ENCODE measurements at places on chromosomes 2 and 18.

DNA sequence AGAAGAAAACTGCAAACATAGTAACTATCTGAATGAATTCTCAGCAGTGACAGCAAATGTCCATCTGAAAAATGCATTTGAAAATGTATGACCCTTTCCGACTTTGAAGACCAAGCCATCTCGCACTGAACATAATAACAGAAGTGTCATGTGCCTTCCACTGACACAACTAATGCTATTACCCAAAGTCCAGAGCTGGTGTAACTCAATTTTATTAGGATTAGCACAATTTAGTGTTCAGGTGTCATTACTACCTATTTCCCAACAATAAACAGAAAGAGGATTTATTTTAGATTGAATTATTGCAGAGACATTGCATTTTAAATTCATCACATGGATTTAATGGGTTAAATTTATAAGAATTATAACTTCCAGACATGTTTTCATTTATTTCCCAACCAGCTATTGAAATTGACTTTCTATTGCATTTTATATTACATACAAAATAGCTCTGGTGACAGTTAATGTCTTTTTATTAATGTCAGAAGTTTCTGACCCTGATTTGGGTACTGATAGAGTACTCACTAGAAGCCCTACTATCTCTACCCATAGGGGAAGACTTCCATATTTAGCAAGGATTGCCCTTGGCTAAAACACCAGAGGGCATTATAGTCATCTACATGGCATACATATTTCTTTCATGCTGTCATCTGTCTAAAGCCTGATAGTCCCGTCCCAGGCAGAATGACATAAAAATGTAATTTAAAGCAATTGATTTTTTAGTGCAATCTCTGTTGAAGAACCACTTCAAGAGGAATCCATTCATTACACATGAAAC lies 7.0 kb upstream of the STK39 start:
- DNase-seq, result no peak

GRCh38 chr2:129733579-129733978 lies 245.9 kb upstream of the RAB6C start:
- DNase-seq, result no peak

- DNase-seq, result no peak
These were observed 64.2 kb downstream of the FARSB start for GRCh38 chr2:222591661-222592060.

GRCh38 chr2:134120406-134120732 lies 133.5 kb upstream of the MGAT5 start:
- no peak for DNase-seq

DNA sequence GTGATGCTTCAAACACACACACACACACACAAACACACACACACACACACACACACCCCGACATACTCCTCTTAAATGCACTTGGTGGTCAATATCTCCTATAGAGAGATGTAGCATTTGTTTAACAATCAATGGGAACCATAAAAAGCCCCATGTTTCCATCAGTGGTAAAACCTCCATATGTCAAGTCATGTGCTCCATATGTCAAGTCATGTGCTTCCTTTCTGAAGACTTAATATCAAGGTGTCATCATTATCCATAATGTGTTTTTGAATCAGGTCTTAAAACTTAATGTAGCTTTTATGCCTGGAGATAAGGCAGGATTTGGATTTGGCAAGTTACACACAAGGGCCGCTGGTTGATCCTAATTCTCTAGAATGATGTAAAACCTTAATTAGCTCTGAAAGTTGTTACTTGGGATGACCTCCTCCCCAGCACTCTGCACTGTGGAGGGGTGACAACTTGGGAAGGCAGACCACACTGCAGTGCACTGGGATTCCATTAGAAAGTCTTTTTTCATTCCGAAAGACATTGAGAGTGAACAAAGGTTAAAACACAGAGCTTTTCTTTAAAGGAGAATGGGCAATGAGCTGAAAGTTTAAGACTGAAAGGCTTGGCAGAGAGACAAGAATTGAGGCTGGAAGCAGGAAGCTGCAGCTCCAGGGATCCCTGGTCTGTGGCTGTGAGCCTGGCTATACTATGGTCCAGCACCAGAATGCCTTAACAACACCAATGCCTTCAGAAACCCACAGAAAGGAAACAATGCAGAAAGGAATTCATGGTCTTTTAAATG lies 26.4 kb downstream of the ALK start:
- no peak for DNase-seq

- no peak for DNase-seq
These were observed 126.3 kb downstream of the IRS1 start for GRCh38 chr2:226673314-226673723.

- no peak for DNase-seq
These were observed 9.5 kb downstream of the DGKD start for GRCh38 chr2:233363744-233364235.

DNA sequence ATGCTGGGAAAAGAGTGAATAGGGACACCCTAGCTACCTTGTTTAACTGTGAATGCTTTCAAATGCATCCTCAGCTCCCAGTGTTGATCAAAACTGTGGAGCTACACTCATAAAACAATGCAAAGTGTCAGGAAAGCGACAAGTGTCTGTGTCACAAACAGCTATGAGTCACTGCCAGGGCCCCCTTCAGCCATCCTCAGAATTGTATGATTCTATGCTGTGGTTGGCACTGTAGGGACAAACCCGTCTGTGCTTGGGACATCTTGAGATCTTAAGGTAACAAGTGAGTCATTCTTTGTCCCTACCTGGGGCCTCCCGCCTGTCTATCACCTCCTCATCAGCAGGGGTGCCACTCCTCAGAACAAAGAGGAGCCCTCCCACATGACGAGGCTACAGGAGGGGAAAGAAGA lies 42.4 kb downstream of the KLF7 start:
- no peak for DNase-seq

- no peak for DNase-seq
These were observed 599.1 kb upstream of the SOX11 start for GRCh38 chr2:5093056-5093455.

DNA sequence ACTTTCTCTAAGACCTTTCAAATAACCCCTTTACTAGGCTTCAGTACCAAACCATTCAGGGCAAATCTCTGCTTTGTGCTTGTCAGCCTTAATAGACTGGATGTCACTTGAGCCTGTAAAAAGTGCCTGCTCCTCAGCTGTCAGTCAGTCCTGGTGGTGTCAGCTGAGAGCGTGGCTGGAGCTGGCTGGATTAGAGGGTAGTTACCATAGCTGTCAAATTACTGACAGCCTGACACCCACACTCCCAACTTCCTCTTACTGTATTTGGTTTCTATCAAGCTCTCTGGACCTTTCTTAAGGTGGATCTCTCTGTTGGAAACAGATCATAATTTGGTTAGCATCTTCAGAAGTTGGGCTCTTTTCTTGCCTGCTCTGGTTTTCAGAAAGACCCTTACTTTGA lies 371.4 kb upstream of the ATP5MC3 start:
- no peak for DNase-seq

GRCh38 chr2:232787806-232788205 lies 11.4 kb upstream of the KCNJ13 start:
- no peak for DNase-seq

DNA sequence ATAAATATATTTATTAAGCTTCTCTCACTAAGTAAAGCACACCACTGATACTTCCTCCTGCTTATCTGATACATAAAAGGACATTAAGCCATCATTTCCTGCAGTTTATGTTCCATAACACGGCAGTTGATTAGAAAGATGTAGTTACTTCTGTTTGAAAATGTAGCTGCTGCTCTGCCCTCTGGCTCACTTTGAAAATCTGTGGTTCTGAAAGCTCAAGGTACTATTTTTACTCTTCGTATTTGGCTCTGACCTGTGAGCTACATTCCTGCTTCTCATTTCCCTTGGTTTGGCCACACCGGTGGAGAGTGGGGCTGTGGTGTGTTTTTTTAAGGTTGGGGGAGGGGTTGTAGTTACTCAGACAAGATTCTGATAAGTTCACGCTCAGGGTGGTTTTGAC lies 12.8 kb upstream of the TTN start:
- DNase-seq, result no peak

GRCh38 chr2:238103465-238104225 lies 3.5 kb downstream of the ESPNL start:
- DNase-seq, result no peak

DNA sequence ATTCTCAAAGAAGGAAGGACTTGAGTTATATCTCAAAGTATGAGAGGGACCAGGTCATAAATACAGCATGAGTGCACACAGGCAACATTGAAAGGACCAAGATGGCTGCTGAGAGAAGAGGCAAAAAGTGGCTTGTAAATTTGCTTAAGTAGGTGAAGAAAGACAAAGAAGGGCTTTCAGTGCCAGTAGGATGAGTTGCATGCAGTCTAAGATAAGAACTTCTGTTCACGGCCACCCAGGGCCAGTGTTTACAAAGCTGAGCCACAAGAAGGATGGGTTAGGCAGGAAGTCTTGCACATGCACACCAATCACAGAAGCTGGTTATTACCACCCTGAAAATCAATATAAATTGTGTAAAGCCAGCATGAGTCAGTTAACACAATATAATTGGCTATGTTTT lies 3.1 kb upstream of the ABCB11 start:
- no peak for DNase-seq

DNA sequence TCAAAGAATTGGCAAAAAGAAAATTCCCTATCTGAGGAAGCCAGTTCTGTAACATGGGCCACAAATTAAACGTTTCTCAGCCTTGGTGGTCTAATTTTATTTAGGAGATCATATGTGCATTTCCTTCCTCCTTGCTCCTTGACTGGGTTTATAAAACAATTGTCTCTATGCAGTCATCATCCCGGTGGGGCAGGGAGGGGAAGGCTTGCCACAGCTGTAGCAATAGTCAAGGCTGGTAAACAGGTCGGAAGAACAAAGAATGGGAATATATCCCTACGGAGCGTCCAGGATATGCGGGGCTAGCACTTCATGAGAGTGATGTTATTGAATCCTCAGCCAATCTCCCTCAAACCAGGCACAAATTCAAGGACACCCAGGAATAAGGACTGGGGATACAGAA lies 143.8 kb downstream of the RNF152 start:
- DNase-seq, result no peak

GRCh38 chr2:60855989-60856669 lies 25.2 kb upstream of the REL start:
- no peak for DNase-seq

GRCh38 chr2:177705511-177706173 lies 313.1 kb downstream of the AGPS start:
- no peak for DNase-seq

DNA sequence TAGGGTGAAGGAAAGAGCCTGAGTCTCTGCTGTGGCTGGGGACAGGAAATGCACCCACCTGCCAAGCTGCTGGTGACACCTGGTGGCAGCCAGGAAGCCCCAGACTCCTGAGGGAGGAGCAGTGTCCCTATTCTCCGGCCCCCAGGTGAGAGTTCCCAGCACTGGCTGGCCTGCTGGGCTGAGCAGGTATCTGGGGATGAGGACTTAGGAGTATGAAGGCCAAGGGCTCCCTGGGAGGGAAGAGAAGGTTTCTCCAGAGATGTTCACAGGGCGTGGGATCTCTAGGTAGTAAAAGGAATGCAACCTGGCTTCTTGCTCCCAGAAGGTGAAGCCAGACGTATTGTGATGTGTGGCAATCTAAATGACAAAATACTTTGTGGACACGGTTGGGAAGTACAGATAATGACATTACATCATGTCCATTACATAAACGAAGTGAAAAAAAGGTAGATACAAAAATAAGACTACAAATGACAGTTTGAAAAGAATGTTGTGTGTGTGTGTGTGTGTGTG lies 75.8 kb upstream of the SLC1A4 start:
- no peak for DNase-seq

DNA sequence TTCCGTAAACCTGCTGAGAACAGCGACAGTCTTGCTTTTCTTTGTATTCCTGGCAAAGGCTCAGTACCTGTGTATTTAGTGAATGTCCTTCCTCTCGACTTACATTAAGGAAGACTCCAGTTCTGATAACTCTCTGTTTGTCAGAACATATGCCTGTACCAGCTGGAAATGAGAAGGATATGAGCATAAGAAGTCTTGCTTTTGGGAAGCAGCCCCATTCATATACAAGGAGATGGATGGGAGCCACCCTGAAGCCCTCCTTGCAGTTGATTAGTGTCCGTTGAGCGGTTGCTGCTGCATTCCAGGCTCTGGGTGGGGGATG lies 59.8 kb downstream of the SH3BP4 start:
- DNase-seq, result no peak

- no peak for DNase-seq
These were observed 107.3 kb upstream of the HS6ST1 start for GRCh38 chr2:128425731-128426620.

DNA sequence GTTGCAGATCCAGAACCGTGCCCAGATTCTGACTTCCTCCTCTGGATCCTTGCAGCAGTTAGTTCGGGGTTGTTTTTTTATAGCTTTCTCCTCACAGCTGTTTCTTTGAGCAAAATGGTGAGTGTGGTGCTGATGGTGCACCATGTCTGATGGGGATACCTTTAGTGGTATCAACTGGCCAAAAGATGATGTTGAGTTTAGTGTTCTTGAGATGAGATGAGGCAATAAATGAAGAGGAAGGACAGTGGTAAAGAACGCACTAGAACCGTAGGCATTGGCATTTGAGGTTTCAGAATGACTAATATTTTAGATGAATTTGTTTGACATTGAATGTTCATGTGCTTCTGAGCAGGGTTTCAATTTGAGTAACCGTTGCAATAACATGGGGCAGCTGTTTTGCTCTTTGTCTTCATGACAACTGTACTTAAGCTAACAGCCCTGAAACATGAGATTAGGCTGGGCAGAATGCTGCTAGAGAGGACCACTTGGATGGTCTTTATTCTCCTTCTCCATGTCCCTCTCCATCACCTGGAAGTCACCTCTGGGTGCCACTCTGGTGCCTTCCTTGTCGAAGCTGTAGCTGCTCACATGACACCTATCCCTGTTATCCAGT lies 3.9 kb downstream of the CTLA4 start:
- no peak for DNase-seq

- no peak for DNase-seq
These were observed 28.2 kb downstream of the DTNA start for GRCh38 chr18:34738175-34738894.

DNA sequence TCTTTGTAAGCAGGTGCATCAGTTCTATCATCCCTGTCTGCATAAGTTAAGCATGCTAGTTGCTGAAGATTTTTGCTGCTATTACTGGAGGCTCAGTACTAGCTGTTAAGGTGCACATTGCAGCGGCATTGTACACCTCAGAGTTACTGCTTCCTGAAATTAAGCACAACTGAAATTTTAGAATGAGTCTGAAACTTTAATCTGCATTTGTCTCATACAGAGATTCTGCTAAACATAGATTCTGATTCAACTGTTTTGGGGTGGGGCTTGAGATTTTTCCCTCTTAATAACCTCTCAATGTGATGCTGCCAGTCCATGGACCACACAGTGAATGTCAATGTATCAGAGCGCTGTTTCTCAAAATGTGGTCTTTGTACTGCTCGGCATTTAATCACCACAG lies 585.7 kb upstream of the GCFC2 start:
- DNase-seq, result no peak

- DNase-seq, result no peak
These were observed 27.2 kb upstream of the CDH2 start for GRCh38 chr18:28204154-28204553.

DNA sequence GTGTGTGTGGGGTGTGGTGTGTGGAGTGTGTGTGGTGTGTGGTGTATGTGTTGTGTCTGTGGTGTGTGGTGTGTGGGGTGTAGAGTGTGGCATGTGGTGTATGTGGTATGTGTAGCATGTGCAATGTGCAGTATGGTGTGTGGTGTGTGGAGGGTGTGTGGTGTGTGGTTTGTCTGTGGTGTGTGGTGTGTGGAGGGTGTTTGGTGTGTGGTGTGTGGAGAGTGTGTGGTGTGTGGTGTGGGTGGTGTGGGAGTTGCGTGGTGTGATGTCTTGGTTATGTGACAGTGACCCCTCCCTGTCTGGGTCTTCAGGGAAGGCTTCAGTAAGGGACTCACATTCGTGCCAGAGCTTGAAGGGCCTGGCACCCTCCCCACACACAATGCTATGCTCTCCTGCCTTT lies 718.2 kb upstream of the SOX11 start:
- no peak for DNase-seq
